ENCODE measurements at places on chromosomes 7 and 10.

DNA sequence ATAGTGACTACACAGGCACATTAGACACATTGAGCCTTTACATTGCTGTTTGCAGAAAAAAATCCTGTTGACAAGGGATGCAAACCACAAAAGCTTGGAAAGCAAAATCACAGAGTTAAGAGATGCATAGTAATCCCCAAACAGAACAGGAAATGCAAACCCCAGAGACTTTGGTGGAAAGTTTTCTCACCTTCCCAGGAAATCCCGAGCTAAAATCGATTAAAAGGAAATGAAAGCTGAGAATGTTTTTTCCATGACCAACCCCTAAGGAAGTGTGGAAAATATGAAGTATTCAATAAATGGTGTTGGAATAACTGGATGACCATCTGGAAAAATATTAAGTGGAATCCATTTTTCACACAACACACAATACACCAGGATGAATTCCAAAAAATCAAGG is 598.7 kb downstream of the GRID1 start:
- DNase-seq = no peak

- DNase-seq = no peak
These were observed 387.0 kb upstream of the SEMA3D start for GRCh38 chr7:85573844-85574243.

DNA sequence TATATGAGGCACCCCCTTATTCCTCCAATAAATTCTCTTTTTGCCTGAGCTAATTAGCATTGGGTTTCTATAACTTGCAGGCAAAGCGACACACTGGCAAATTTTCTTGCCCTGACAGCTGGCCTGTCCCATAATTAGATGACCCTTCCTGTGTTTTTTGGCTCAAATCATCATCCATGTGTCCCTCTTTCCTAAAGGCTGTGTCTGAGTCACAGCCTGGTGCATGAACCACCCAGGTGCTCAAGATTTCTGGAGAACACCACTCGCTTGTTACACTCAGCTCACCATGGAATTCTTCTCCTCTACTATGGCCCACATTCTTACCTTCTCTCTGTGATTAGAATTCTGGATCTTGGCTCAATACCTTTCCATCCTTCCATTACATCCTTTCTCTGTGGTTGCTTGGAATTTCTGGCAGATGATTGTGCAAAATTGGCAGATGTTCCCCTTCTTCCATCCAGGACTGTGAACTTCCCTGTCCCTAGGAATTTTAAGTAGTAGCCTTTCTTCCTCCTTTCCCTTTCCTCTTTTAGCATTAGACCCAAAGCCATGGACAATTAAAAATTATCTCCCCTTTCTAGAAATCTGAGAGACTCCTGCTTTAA is 116.0 kb upstream of the ANKRD1 start:
- no peak for DNase-seq

GRCh38 chr7:3301831-3302618 is 973 bp downstream of the SDK1 start:
- DNase-seq = no peak

GRCh38 chr7:101729241-101729883 is 88.1 kb upstream of the CUX1 start:
- no peak for DNase-seq

GRCh38 chr7:5429857-5430611 is 6.4 kb upstream of the TNRC18 start:
- DNase-seq = no peak

DNA sequence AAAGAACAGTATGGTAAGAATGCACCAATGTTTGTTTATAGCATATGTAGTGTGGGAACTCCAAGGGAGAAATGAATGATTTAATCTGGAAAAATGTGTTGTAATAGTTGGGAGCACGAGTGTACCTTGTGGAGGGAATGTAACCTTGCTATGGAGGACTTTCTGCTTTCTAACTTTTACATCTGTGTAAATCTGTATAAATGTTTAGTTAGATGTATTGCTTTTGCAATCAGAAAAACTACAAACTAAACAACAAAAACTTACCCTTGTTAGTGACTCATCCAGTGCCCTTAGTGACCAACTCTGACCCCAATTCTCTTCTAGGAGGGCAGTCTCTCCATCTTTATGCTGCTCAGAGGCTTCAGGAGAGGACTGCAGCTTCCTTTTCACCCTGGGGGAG is 89.3 kb downstream of the CCNY start:
- no peak for DNase-seq

DNA sequence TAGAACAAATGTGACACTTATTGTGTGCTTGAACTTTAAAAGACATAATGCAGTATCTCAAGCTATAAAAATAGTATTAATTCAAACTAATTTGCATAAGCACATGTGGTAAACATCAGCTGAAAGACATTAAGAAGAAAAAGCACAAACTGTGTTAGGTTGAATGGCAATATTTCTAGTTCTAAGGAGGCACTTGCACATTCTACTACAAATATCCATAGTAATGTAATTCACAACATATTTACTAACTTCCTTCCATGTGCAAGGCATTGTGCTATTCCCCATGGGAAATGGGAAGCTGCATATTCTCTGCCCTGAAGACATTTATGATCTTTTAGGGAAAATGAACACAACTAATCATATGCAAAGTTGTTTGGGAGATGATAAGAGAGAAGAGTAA is 80.2 kb upstream of the SLC13A1 start:
- no peak for DNase-seq

- DNase-seq = no peak
These were observed 20.1 kb upstream of the HDAC9 start for GRCh38 chr7:18475488-18475887.

GRCh38 chr7:116918704-116919103 is 34.6 kb upstream of the ST7 start:
- no peak for DNase-seq

DNA sequence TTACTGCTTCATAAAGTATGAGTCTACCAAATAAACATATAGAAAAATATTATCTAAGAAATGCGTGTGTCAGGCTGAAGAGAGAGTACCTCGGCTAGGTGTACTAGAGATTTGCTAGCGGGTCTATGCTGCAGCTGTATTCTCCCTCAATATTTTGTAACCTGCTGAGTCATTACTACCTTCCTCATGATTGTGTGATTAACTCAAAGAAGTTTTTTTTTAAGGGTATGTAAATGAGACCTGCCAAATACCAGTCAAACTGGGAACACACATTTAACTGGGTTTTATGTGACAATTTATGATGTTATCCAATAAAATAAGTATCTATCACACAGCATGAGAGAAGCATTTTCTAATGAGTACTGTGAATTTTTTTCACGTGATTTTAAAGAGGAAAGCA is 180.4 kb downstream of the RNF133 start:
- DNase-seq = no peak

- no peak for DNase-seq
These were observed 427.4 kb downstream of the SH2D4B start for GRCh38 chr10:80964955-80965614.

GRCh38 chr7:114789161-114789560 is 132.7 kb upstream of the MDFIC start:
- no peak for DNase-seq

GRCh38 chr7:19470031-19470430 is 238.8 kb downstream of the POLR1F start:
- DNase-seq = no peak

All from hematopoietic multipotent progenitor cell treated with erythropoietin and hydrocortisone succinate and interleukin-3 and kit ligand, for 17 days (in vitro differentiated cells).